ENCODE measurements at places on chromosomes 7 and 10. TPM values are rescaled to one million over a fixed set of nuclear protein-coding genes. Genes with fewer than 3 reads are reported as not detected.

SPDYE6 gene
- total RNA-seq = not detected

BAZ1B gene
- 67.6 TPM for total RNA-seq

OR2A42 gene
- total RNA-seq = not detected

URGCP gene
- total RNA-seq = 21.5 TPM

PRSS37 gene
- total RNA-seq = not detected

MYO3A gene
- total RNA-seq = not detected

CYP3A7 gene
- not detected for total RNA-seq

EGFR gene
- not detected for total RNA-seq

IDI2 gene
- total RNA-seq = not detected

GPR26 gene
- total RNA-seq = not detected

DNA sequence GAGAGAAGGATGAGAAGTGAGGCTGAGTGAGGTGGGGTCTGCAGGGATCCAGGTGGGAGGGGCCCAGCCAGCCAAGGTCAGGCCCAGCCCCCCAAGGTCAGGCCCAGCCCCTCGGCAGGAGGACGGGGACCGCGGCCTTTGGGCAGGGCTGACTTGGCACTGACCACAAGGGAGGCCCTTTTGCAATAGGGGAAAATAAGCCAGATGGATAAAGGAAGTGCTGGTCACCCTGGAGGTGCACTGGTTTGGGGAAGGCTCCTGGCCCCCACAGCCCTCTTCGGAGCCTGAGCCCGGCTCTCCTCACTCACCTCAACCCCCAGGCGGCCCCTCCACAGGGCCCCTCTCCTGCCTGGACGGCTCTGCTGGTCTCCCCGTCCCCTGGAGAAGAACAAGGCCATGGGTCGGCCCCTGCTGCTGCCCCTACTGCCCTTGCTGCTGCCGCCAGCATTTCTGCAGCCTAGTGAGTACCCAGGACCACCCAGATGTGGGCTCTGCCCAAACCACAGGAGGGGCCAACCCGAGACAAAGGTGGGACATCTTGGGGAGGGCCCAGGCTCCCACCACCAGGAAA is at the start of gene PILRA:
TSS of gene PILRA (plus strand) at position 227 of the 571 bp plus-strand sequence. CDS start at position 397, 170 bp downstream.
- H3K4me3 ChIP-seq = no peak within 1 kb of the TSS
- peak within 1 kb of the TSS; percentile 41 for H3K27ac ChIP-seq
- peaks cover 13% of the 10 kb centered on the region for H3K4me1 ChIP-seq
- no peak for DNase-seq
- H3K36me3 ChIP-seq = no peaks in the 10 kb centered on the region
- no peaks in the 10 kb centered on the region for H3K27me3 ChIP-seq

DNA sequence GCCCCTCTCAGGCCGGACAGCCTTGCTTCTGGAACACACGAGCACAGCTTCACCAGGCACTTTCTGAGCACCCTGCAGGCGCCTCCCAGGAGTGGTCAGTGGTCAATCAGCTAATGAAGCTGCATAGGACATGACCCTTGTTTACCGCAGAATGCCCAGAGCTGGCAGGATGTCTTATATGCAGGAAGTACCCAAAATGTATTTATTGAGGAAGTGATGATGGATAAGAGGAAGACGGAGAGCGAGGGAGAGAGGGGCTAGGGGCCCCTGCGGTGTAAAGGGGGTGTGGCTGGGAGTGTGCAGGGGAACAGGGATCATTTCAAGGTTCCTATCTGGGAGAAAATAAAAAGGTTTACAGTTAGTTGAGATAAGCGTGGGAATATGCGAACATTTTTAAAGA is 3.3 kb downstream of the CYP2E1 start:
- H3K27ac ChIP-seq = no peak overlapping the region
- DNase-seq = no peak
- peaks cover 48% of the 10 kb centered on the region for H3K27me3 ChIP-seq
- no peaks in the 10 kb centered on the region for H3K36me3 ChIP-seq

GRCh38 chr7:155988416-155988815 is 176.2 kb upstream of the SHH start:
- H3K4me1 ChIP-seq = peaks cover 19% of the 10 kb centered on the region
- no peak for DNase-seq
- no peak overlapping the region for H3K4me3 ChIP-seq
- H3K36me3 ChIP-seq = no peaks in the 10 kb centered on the region

DNA sequence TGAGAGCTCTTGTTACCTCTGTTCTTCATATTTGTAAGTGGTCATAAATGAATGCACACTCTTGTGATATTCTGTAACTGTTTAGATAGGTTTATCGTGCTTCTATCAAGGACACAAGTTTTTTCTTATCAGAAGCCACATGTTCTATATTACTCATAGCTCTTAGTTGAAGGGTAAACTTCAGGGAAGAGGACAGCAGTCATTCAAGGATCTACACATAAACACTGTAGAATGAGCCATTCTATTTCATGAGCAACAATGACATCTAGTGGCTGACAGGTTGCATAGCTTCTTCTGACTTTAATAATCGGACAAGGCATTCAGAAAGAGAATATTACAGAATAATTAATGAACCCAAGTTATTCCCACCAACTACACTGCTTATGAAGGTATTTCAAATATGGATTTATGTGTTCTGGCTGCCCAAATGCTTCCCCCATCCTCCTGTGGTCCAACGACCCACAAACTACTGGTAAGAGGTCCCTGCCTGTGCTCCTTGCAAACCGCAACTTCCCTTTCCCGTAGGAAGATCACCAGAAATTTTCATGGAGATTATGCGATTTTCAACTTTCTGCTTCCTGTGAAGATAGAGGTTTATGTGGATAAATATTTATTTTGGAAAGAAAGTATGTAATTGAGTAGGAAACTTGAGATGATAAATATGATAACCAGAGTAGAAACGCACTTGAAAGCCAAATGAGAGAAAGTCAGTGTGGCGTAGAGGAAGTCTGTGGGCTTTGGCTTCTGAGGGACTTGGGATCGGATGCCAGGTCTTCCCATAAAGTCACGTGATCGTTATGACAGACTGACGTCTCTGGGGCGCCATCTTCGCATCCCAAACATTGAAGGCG is 16.8 kb upstream of the ABCB5 start:
- H3K27ac ChIP-seq = no peak overlapping the region
- H3K27me3 ChIP-seq = peaks cover 22% of the 10 kb centered on the region
- peaks cover 3% of the 10 kb centered on the region for H3K4me1 ChIP-seq
- no peak overlapping the region for H3K4me3 ChIP-seq
- H3K36me3 ChIP-seq = no peaks in the 10 kb centered on the region

GRCh38 chr10:128594688-128595087 is 468.5 kb upstream of the MKI67 start:
- H3K36me3 ChIP-seq = no peaks in the 10 kb centered on the region
- no peaks in the 10 kb centered on the region for H3K4me1 ChIP-seq
- H3K27ac ChIP-seq = no peak overlapping the region
- H3K4me3 ChIP-seq = no peak overlapping the region
- DNase-seq = no peak

GRCh38 chr7:27346531-27347275 is 104.1 kb downstream of the EVX1 start:
- no peak overlapping the region for H3K4me3 ChIP-seq
- H3K27ac ChIP-seq = no peak overlapping the region
- no peaks in the 10 kb centered on the region for H3K4me1 ChIP-seq
- H3K27me3 ChIP-seq = peaks cover 12% of the 10 kb centered on the region
- no peaks in the 10 kb centered on the region for H3K36me3 ChIP-seq

- peaks cover 53% of the 10 kb centered on the region for H3K4me1 ChIP-seq
- peak; percentile 56 for DNase-seq
- H3K27me3 ChIP-seq = no peaks in the 10 kb centered on the region
- H3K27ac ChIP-seq = peak overlapping the region; percentile 83
Observed at GRCh38 chr7:6392712-6393666, 54.8 kb downstream of the DAGLB start.

DNA sequence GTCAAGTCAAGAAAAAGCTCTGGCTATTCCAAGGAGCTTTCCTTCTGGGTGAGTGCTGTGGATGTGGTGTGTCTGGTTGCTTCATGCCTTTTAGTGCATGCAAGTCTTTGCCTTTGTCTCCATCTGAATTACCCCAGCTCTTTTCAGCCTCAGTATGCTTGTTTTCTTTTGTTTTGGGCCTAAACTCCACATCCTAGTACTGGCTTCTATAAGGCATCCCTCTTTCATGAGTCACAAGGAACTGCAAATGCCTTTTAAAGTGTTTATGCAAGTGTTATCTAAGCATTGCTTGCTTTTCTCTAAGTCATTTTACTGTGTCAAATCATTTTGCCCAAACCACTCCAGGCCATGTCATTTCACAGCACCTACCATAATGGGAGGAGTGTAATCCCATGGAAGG is 132.1 kb downstream of the PLCE1 start:
- no peak for DNase-seq
- H3K27ac ChIP-seq = no peak overlapping the region
- H3K4me3 ChIP-seq = no peak overlapping the region
- H3K4me1 ChIP-seq = no peaks in the 10 kb centered on the region
- no peaks in the 10 kb centered on the region for H3K27me3 ChIP-seq

DNA sequence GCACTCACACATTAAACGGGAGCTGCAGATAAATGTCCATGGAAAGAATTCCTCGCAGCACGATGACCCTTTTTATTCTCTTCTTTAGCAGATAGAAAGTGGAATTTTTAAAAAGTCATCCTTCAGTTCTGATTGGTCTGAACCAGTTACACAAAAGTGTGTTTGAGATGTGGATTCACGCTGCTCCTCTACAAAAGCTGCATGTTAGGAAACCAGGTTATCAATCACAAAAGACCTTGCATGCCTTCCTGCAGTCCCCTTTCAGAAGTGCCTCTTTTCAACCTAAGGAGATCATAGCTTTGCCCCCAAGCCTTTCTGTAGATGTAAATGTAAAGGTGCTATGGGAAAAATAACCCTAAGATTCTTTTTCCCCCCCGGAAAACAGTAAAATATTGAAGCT is 299.7 kb downstream of the PLXDC2 start:
- H3K27me3 ChIP-seq = no peaks in the 10 kb centered on the region
- no peaks in the 10 kb centered on the region for H3K4me1 ChIP-seq
- H3K27ac ChIP-seq = no peak overlapping the region
- H3K36me3 ChIP-seq = no peaks in the 10 kb centered on the region
- no peak for DNase-seq
- no peak overlapping the region for H3K4me3 ChIP-seq

- H3K27me3 ChIP-seq = peaks cover 18% of the 10 kb centered on the region
- no peak overlapping the region for H3K27ac ChIP-seq
- no peaks in the 10 kb centered on the region for H3K4me1 ChIP-seq
- no peak overlapping the region for H3K4me3 ChIP-seq
- no peaks in the 10 kb centered on the region for H3K36me3 ChIP-seq
Observed at GRCh38 chr7:94433224-94433623, 38.5 kb downstream of the COL1A2 start.

DNA sequence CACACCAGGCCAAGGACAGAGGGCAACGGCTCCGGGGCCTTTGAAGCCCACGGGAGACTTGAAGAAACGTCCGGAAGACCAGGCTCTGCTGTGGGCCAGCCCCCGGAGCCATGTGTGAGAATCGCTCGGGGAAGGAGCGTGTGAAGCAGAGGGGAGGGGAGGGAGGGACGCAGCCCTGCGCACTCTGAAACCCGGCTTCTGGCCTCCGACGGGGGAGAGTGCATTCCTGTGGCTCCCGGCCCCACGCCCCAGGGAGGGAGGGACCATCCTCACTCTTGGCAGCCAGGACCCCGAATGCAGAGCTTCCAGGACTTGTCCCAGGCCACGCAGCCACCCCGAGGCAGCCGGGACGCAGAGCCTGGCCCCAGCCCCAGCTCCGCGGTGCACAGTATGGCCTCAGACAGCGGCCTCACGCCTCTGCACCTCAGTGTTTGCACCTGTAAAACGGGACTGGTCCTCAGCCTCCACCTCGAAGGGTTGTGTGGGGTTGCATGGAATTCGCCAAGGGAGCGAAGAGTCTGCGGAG is 67.4 kb downstream of the PDGFA start:
- no peaks in the 10 kb centered on the region for H3K36me3 ChIP-seq
- peaks cover 8% of the 10 kb centered on the region for H3K27me3 ChIP-seq
- H3K27ac ChIP-seq = no peak overlapping the region
- H3K4me3 ChIP-seq = no peak overlapping the region
- peak; percentile 17 for DNase-seq

GRCh38 chr7:108328174-108328651 is 128.0 kb downstream of the NRCAM start:
- no peak for DNase-seq
- H3K27me3 ChIP-seq = peaks cover 3% of the 10 kb centered on the region
- no peaks in the 10 kb centered on the region for H3K36me3 ChIP-seq
- H3K4me1 ChIP-seq = no peaks in the 10 kb centered on the region
- H3K4me3 ChIP-seq = no peak overlapping the region
- H3K27ac ChIP-seq = no peak overlapping the region

GRCh38 chr10:101062232-101063049 is 652 bp downstream of the KAZALD1 start:
- peak; percentile 67 for DNase-seq
- no peak overlapping the region for H3K27ac ChIP-seq
- peaks cover 43% of the 10 kb centered on the region for H3K4me1 ChIP-seq
- H3K36me3 ChIP-seq = no peaks in the 10 kb centered on the region
- peaks cover 39% of the 10 kb centered on the region for H3K27me3 ChIP-seq
- H3K4me3 ChIP-seq = peak overlapping the region; percentile 61

- no peak overlapping the region for H3K4me3 ChIP-seq
- peaks cover 21% of the 10 kb centered on the region for H3K27me3 ChIP-seq
- no peak for DNase-seq
- H3K4me1 ChIP-seq = no peaks in the 10 kb centered on the region
- H3K27ac ChIP-seq = no peak overlapping the region
Observed at GRCh38 chr10:123494301-123494808, 171.8 kb upstream of the GPR26 start.

Data from activated naive CD4-positive, alpha-beta T cell treated with anti-CD3 and anti-CD28 coated beads for 36 hours (primary cell).